ENCODE measurements at places on chromosomes 12 and 14.

DNA sequence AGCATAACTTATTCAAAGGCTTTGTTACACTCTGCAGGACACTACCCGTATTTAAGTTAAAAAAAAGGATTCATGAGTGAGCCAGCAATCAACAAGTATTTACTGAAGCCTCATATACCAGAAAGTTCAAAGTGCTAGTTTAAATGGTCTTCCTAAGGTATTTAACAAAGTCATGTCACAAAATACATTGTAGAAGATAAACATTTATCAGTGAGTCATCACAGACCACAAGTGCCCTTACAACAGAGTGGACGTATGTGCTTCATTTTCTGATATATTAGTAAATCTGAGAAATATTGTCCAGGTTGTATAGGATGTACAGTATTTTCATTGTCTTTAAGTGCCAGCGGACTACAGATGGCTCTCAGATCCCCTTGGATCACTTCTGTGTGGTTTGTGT is 24.2 kb downstream of the FLRT2 start:
- DNase-seq, result no peak

DNA sequence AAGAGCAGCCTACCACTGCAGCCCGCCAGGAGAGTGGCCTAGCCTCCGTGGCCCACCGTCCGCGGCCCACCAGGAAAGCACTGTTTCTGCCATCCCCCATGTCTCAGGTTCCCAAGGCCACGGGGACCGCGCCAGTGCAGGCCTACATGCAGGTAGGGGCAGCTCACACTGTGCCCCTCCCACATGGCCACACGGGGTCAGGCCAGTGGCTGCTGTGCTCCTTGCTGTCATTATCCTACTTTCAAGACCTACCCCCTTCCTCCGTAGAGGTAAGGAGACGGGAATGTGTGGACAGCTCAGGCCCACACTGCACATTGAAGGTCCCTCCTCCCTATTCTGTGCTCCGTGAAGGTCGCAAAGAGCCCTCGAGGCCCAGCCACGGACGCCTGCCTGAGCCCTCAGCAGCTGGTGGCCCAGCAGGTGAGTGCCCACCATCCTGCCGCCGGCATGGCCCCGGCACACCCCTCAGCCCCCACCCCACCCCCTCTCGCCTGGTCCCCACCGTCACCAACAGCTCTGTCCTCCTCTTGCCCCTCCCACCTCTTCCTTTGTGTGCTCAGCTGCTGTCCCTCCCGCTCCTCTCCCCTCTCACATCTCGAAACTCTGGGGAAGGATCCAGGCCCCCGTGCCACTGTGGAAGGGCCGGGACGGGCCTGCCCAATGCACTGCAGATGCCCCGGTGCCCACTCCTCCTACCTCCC is 10.0 kb downstream of the DDX51 start:
- no peak for DNase-seq

GRCh38 chr14:37587881-37588666 is 7.0 kb downstream of the FOXA1 start:
- DNase-seq, result no peak

- no peak for DNase-seq
These were observed 25.1 kb downstream of the ASPG start for GRCh38 chr14:104110491-104111209.

DNA sequence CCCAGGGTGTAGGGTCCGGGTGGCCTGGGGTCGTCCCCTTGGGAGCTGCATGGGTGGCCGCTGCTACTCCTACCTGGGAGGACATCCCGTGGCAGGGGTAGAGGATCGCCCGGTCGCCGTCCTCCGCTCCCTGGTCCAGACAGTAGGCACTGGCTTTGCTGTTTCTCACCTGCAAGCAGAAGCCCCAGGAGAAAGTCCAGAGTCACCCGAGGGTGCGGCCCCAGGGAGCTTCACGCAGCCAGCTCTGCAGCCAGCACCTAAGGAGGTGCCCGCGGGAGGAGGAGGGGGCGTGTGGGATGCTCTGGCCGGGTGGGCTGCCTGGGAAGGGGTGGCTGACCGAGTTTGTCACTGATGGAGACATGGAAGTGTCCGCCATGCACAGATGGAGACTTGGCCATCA is 54.8 kb downstream of the NOC4L start:
- no peak for DNase-seq

DNA sequence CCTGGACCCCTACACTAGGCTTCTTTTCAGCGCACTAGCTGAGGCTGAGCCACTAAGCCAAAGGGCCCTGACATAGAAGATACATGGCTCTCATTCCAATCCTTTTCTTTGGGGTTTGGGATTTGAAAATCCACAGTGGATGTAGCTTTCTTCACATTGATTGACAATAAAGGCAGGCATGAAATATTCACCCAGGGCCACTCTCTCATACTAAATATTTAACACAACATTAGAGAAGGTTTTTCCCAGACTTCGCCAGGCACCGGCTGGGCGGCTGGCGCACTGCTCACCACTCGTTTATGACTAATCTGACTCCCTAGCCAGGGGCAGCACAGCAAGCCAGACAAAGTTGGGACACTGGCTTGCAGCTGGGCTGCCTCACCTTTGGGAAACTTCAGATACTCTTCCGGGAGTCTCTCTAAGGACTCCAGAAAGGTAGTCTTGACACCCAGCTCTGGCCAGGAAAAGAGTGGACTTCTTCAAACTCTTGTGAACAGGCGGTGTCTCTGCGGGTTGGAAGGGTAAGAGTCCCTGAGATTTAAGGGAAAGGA is 699 bp upstream of the HOXC11 start:
- no peak for DNase-seq

DNA sequence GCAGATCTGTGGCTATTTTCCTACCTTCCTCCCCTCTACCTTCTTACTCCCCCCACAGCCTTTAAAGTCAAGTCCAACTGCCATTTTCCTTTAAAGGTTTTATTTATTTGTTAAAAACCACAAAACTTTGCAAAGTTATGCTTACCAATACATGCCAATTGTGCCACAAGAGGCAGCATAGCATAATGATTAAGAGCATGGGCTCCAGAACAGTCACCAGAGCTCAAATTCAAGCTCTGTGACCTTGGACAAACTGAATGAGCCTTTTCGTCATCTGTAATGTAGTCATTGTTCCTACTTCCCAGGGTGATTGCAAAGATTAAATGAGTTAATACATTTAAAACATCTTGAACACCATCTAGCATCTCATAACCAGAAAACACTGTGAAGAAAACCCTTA is 13.0 kb upstream of the FMNL3 start:
- DNase-seq, result no peak

GRCh38 chr12:89475203-89475990 is 49.2 kb downstream of the GALNT4 start:
- DNase-seq, result no peak

DNA sequence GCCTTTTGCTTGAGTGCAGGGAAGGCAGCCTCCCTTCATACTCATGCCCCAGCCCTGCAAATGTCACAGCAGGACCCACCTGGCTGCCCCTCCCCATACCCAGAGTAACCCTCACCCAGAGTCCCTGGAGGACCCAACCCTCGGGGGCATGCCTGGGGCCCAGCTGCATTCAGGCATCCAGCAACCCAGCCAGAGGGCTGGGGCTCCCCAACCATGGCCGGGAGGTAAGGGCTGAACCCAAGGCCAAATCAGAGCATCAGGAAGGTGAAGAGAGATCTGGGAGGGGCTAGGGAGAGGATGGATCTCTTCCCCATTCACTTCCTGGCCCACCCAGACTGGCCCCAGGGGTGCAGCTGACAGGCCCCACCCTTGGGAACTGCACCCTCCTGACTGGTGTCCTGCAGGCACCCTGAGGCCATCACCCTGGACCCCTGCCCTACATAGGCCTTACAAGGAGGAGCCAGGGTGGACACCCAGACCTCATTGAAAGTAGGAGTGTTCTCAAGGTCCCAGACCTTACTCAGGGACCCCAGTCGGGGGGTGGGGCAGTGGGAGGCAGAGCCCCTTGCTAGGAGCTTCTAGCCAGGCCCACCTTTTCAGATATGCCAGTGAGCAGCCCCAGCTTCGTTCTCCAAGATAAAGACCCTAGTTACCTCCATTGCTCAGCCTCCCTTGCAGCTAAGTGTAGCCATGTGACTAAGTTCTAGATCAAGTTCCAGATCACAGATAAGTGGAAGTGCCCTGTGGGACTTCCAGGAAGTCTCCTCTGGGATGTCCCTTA is 849 bp upstream of the PLD4 start:
- no peak for DNase-seq

GRCh38 chr12:64236549-64236948 is 14.5 kb upstream of the KICS2 start:
- DNase-seq, result no peak

- DNase-seq, result no peak
These were observed 3.6 kb upstream of the RHOF start for GRCh38 chr12:121796855-121797751.
